ENCODE measurements at places on chromosomes 6 and 20.

- DNase-seq = no peak
Observed at GRCh38 chr6:73699676-73700459, 3.9 kb downstream of the CD109 start.

DNA sequence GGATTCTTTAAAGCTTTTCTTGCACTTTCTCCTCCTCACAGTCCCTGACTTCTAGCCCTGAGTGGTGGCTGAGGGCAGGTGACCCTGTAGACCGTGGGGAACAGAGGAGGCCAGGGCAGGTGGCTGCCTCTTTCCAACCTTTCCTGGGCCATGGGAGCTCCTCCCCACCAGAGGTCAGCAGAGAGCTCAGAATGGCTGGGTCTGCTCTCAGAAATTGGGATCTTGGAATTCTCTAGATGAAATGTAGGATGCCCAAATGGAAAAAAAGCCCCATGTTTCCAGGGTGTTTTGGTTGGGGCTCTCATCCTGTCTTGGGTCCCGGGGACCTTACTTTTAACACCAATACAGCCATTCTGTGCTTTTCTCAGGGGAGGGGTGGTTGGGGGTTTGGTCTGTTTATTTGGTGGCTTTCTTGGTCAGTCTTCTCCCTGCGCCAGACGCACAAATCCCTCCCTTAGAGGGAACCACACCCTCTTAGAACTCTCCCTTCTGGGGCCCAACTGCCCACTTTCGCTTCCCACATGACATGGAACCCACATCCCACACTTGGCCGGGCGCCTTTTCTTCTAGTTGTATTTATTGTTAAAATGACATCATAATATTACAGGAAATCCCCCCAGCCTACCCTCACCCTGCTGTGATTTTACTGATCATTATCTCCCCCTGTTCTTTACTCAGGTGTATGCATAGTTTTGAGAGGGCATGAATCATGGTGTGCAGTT is 17.9 kb downstream of the GNAS start:
- DNase-seq = peak; percentile 69

DNA sequence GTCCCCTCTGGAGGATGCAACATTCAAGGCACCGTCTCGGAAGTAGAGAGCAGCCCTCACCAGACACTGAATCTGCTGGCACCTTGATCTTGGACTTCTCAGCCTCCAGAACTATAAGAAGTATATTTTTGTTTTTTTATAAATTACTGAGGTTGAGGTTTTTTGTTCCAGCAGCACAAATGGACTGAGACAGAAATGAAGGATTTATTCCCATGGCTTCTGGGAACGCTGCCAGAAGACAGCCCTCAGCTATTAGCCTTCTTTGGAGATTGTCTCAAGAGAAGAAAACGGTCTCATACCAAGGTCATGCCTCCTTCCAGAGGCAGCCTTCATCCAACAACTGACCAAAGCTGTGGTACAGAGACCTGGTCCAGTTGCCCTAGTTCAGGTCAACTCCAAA is 85.4 kb downstream of the CHMP4B start:
- no peak for DNase-seq

- no peak for DNase-seq
Observed at GRCh38 chr6:166402582-166403277, 20.0 kb upstream of the MPC1 start.

- no peak for DNase-seq
Observed at GRCh38 chr20:51487565-51488268, 54.8 kb downstream of the NFATC2 start.

DNA sequence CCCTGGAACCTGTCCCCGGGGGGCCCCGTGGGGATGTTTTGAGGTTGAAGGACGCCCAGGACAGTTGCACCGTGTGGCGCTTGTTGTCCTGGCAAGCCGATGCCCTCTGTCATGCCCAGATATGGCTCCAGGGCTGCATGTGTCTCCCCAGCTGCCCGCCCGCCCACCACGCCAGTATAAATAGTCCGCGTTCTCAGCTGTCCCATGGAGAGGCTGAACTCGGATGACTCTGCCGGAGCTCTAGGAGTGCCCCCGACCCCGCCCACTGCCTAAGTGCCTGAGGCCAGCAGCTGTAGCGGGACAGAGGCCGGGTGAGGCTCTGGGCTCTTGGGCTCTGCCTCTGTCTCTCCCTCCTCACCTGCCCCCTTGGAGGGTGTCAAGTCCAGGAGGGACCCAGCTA is 83.0 kb upstream of the GATA5 start:
- no peak for DNase-seq

- DNase-seq = no peak
Observed at GRCh38 chr20:57208198-57208597, 58.2 kb downstream of the BMP7 start.
